ENCODE measurements at places on chromosomes 6 and 20. TPM values are rescaled to one million over a fixed set of nuclear protein-coding genes. Genes with fewer than 3 reads are reported as not detected.

GRCh38 chr20:10463622-10464021 is 28.5 kb downstream of the SLX4IP start:
- DNase-seq = no peak

DNA sequence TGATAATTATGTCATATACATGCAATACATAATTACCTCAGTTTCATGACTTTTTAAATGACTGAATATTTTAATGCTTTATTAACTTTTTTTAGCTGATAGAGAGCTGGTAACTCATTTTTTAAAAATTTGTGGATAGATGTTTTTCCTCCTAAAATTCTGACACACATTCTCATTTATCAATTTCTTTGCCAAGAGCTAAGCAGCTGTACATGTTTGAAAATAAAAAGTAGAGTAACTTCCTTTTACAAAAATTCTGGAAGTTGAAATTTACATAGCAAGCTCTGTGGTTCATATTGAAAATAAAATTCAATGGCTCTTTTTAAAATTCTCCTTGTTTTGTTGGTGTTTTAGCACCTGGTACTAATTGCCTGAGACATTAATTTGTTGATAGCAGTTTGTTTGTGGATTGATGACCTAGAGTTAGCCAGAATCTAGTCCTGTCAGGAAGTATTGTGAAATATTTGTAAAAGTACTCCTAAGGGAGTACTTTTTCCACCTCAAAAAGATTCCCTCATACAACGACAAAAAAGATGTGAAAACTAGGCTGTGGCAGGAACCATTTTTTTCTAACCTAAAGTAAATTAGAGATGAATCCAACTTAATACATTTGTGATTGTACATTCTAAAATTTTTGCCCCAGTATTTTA is 621.8 kb downstream of the BCKDHB start:
- DNase-seq = no peak

GRCh38 chr6:55516736-55517135 is 62.3 kb downstream of the HMGCLL1 start:
- no peak for DNase-seq

DNA sequence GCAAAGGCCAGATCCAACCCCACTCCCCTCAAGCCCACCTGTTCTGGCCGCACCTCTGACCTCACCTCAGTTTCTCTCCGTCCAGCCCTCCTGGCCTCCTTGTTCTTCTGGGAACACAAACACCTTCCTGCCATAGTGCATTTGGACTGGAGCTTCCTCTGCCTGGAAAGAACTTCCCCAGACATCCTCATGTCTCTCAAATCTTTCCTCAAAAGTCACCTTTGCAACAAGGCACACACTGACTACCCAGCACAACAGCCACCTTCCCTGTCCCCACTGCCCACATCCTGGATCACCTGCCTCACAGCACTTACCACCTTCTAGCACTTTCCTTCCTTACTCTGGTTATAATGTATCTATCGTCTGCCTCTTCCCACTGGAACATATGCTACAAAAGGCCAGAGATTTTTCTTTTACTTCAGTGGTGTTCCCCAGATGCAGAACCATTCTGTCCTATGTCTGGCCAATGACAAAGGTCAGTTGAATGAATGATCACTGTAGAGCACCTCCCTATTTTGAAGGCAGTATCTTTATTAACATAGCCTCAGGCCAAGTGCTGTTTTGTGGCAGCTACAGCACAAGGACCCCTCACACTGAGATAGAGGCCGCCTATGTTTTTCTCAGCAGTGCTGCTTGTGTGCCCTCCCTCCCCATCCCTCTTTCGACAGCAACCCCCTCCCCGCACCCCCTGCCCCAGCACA is 4.1 kb downstream of the HLA-B start:
- no peak for DNase-seq

DNA sequence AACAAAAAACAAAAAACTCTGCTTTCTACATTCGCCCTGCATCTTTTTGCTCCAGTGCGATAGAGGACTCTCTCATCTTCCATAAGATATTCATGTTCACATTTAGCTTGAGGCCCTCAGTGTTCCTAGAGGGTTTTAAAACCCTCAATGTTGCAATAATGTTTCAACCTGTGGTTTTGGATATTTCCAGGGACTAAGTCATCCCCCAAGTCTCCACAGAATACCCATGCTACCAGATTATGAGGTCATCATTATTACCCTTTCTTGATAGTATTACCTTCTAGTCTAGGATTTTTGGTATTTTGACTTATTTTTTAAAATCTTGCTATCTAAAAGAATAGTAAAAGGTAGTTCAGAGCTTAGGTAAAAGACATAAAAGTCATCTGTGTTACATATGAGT is 480.5 kb upstream of the ID4 start:
- DNase-seq = no peak

DNA sequence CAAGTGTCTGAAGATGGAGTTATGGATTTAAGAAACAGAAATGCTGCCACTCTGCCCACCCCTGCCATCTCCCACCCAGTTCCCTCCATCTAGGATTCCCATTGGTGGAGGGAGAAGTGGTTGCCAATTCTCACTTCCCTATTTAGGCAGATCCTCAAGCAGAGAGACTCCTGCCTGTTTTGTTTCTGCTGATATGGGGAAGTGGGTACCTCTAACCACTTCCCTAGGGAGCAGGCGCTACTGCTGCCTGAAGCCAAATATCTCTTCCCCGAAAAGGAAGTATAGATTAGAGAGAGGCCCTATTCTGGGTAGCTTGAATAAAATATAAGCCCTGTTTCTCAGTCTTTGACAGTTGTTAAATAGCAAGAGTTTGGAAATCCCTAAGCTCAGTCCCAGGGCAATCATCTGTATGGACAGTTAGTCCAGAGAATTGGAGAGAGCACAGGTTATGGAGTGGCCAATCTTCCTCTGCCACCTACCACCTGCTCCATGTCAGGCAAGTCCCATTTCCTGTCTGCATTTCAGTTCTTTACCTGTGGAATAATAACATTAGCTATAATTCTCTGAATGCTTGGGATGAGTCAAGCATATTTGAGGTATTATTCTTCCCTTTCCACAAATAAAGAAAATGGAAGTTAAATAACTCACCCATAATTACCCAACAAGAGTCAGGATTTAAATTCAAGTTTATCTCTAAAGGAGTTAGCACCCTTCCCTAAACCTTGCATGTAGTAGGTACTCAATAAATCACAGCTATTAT is 2.6 kb upstream of the ADGB start:
- DNase-seq = no peak

DNA sequence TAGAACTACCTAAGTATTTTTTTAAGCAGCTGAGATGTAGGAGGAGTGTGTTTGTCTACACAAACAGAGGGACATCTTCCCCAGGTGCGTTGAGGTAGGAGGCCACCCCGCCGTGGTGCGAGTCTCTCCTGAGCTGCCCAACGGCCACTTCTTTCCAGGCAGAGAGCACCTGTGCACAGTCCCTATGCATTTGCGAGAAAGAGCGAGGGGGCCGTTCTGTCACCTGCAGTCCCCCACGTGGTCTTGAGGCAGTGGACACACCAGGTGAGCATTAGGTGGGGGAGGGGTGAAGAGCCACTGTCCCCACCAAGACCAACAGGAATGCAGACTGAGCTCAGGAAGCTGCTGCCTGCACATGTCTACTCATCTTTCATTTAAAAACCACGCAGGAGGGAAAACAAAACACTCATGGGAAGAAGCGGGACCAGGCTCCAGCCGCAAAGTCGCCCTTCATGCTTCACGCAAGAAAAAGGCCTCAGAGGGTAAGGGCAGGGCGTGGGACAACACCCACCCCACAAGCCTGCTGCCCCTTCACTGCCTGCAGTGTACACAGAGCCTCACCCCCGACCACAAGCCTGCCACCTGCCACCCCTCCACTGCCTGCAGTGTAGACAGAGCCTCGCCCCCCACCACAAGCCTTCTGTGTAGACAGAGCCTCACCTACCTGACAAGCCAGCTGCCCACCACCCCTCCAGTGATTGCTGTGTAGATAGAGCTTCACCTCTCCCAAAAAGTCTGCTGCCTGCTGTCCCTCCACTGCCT is 142.0 kb downstream of the DLL1 start:
- no peak for DNase-seq

DNA sequence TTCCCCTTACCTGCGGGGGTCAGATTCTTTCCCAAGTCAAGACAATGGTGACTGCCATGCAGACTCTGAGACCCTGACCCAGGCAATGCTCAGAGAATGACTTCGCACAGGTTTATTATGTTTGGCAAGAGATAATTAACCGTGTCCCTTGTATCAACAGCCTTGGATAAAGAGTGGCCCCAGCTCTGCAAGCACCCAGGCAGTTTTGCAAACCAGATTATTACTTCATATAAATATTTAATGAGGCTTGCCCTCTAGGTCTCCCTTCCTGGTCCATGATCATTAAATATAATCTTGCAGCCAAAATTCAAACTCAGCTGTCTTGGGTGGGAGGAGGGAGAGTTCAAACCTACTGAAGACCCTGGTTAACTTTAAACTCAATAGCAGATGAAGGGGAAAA is 156.5 kb downstream of the ANKRD60 start:
- no peak for DNase-seq

DNA sequence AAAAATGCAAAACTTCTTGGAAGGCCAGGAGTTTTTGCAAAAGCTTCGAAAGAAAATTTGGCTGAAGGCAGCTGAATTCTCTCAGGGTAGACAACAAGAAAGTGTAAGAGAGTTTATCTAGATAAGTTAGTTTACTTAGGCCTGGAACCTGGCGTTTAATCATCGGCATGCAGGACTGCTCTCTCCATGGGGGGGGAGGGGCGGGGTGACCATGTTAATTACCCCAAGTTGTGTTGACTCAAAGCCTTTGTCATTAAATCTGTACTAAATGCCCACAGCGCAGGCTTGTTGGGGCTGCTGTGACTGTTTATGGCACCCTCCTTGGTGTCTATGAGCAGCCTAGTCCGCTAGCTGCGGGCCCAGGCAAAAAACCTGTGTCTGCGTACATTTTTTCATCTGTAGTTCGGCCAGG is 20.1 kb upstream of the ZNF451 start:
- no peak for DNase-seq

DNA sequence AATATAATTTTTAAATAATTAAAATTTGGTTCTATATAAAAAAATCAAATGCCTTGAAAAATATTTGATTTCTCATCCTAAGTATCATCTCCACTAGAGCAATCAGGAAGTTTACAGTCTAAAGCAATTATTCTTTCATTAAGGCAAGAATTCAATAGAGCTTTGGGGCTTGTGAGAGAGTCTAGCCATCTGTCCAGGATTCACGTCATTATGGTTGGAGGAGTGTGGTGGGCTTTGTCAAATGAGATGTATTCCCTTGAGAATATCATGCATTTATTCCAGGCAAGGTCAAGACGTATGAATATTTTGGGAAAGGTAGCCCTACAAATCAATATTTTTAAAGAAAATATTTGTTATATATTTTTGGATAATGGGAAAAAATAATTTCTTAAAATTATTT is 132.4 kb downstream of the ELOVL4 start:
- DNase-seq = no peak

DNA sequence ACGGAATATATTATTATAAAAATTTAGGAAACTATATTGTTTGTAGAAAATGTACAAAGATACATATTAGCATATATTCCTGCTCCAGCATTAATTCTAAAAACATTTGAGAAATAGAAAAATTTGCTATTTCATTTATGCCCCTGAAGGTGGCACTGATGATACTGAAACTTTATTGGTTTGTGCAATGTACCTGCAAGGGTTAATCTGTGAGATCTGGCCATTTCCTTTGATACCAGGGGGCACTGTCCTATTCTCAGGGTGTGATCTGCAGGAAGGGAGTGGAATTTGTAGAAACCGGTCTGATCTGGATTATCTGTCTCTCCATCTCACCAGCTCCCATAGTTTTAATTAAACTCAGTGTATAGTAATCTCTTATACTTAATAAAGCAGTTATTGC is 625.1 kb upstream of the IMPG1 start:
- DNase-seq = no peak

DNA sequence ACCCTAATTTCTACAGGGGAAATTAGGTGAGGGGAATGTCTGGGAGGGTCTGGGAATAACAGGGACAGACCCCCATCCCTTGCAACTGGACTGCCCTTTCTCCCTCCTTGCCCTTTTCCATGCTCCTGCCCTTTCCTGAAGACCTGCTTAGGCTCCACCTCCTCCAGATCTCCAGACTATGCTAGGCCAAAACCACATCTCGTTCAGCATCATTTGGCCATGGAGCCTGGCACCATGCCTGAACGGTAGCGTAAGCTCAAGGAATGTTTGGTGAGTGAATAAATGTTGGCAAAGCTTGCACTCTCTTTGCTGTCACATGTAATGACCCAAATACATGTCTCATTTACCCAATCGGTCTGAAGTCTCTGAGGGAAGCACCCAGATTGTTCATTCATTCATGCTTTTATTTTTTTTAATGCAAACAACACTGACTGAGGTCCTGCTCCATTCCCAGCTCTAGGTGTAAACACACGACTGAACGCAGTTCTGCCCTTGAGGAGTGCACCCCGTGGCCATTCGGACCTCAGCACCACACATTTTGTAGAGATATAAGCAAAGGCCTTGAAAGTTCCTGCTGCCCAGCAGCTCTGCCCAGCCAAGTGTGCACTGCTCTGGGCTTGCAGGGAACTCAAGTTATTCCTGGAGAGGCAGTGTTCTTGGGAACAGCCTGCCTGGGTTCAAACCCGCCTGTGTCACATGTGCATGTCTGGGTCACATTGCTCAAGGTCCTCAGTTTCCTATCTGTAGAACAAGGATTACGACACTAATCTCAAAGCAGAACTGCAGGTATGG is 1.1 kb upstream of the GRM4 start:
- peak; percentile 24 for DNase-seq

DNA sequence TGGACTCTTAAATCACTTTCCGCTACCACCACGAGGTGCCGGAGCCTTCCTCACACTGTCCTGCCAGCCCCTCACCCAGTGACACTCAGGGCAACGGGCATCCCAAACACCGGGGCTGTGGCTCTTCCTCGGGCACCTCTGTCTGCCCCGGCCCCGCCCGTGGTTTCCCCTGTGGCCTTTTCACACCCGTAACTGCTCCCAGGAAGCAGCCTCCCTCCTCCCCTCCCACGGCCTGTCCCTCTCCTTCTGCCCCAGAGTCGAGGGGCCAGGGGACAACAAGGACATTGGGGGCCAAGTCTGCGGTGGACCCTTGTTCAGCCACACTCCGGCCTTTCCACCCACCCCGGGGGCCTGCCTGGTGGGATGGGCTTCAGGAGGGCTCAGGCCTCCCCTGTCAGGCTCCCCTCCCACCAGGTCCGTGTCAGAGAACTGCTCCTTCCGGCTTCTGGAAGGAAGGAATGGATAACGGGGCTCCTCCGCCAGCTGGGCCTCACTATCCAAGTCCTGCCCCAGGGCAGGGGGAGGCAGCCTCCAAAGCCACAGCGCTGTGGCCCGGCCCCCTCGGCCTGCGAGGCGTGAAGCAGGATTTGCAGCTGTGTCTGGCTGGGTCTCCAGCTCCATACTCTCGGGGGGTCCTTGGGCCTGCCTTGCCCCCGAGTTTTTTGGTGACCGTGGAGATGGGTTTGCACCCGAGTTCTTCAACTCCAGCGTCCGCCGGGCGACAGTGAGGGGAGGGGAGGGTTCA is 54.7 kb upstream of the CHRNA4 start:
- no peak for DNase-seq

- DNase-seq = peak; percentile 93
Measured at GRCh38 chr20:57395111-57395966, 4.1 kb downstream of the RBM38 start.

GRCh38 chr6:167760979-167761793 is 65.5 kb upstream of the AFDN start:
- peak; percentile 85 for DNase-seq

GRCh38 chr6:19891451-19891850 is 54.3 kb downstream of the ID4 start:
- no peak for DNase-seq

FAM83B gene
- total RNA-seq = not detected

RAET1E gene
- not detected for total RNA-seq

BPIFA1 gene
- not detected for total RNA-seq

All from posterior vena cava (tissue), 2 donors.